ENCODE measurements at places on chromosomes 3 and 15.
A peak's percentile ranks its signal among the peaks of the same experiment; 100 is the strongest.

GRCh38 chr3:183061391-183062172, 37.7 kb downstream of the MCCC1 start:
- DNase-seq = no peak

GRCh38 chr15:65132878-65133547, 595 bp downstream of the PDCD7 start:
- peak; percentile 29 for DNase-seq

- DNase-seq = no peak
Measured at GRCh38 chr15:80803580-80804525, 24.7 kb downstream of the CEMIP start.

GRCh38 chr15:68206711-68207151, 1.6 kb upstream of the CALML4 start:
- DNase-seq = no peak

DNA sequence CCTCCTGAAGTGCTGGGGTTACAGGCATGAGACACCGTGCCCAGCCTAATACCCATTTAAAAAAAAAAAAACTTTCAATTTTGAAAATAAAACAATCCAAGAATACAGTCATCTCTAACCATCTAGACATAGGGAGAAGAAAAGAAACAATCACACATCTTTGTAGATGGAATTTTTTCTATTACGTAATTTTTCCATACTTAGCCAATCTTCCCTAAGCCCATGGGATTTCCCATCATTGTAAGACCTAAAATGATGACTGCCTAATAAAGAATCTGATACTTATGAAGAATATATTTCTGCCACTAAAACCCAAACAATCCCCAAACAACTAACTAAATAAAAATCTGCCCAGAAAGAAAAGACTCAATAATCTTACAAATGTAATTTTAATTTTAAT, 88.7 kb downstream of the CBLB start:
- no peak for DNase-seq

- no peak for DNase-seq
Measured at GRCh38 chr3:39960515-39961191, 151.2 kb downstream of the MYRIP start.

DNA sequence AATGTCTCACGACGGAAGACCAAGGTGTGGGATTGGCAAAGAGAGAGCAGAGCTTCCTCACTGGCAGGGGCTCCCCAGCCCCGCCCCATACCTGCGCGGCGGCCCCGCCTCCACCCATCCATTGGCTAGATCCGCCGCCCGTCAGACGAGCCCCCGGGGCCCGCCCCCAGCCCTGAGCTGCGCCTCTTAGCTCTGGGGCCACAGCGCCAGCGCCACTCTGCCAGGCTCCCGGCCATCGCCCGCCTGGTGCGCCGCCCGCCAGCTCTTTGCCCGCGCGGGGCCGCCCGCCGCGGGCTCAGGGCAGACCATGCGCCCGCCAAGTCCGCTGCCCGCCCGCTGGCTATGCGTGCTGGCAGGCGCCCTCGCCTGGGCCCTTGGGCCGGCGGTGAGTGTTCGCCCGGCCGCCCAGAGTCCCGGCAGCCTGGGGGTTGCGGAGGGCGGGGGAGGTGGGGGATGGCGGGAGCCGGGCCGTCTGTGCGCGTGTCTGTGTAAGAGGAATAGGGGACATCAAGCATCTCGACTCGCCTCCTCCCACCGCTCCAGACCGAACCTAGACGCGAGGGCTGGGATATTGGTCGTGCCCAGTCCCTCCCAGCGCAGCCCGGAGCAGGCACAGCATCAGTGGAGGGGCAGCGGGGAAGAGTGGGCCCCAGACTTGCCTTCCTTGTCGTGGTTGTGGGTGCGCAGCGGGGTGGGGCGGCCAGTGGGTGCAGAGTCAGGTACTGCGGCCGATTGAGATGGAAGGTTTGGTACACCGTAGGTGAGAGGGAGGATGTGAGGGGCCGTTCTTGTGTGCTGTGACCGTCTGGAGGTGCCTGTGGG, at the start of gene VIPR1:
Gene VIPR1, plus strand, starts transcription at position 215 of the 822 bp plus-strand sequence. Its CDS starts 93 bp downstream, at position 308.
- DNase-seq = peak; percentile 85

- no peak for DNase-seq
Measured at GRCh38 chr3:71356265-71356664, 227.3 kb downstream of the FOXP1 start.

GRCh38 chr3:133644768-133645167, 17.0 kb downstream of the TOPBP1 start:
- no peak for DNase-seq

DNA sequence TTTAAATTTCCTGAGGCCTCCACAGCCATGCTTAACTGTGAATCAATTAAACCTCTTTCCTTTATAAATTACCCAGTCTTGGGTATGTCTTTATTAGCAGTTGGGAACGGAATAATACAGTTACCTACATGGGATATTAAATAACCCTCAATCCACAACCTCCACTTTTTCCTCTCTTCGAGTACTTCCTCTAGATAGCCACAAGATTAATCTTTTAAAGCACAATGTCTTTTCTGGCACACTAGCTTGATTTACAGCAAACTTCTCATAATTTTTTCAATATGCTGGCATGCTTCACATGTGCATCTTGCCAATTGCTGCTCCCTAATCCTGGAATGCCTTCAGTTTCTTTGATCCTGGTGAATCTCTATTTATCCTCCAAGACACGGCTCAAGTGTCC, 92.2 kb downstream of the P2RY1 start:
- no peak for DNase-seq

GRCh38 chr15:92914768-92915221, 14.7 kb downstream of the CHD2 start:
- DNase-seq = no peak

- no peak for DNase-seq
Measured at GRCh38 chr15:69871511-69872134, 226.1 kb downstream of the TLE3 start.

GRCh38 chr3:46481636-46482035, 16.1 kb upstream of the RTP3 start:
- no peak for DNase-seq

DNA sequence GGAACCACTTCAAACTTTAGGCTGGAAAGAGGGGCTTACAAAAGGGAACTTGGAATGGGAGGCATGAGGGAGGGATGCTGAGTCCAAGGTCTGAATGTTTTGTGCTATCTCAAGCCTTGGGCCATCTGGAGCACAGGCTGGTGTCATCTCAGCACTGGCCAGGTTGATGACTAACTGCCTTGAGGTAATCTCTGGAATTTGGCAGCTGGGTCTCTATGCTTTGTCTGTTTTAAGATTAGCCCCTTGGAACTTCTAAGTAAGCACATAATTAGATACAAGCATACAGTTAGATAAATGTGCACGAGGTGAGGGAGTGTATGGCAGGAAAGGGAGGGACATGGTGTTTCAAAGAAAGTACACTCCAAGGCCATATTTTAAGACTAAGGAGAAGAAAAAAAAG, 252.4 kb upstream of the CCDC54 start:
- DNase-seq = no peak

DNA sequence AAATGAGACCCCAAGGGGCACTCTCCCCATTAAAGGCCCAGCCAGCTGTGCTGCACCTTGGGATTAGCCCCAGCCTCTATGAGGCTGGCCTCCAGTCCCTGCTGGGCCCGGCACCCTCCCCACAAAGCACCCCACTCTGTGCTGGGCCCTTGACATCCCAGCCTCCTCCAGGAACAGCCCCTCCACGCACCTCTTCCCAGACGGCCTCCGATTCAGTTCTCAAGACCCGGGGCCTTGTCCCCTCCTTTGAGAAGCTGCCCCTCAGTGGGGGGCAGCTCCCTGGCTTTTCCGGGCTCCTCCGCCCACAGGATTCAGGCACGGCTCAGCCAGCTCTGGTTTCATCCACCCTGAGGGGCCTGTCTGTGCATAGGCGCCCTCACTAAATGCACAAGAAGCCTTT, 144.1 kb downstream of the LRRK1 start:
- DNase-seq = no peak

DNA sequence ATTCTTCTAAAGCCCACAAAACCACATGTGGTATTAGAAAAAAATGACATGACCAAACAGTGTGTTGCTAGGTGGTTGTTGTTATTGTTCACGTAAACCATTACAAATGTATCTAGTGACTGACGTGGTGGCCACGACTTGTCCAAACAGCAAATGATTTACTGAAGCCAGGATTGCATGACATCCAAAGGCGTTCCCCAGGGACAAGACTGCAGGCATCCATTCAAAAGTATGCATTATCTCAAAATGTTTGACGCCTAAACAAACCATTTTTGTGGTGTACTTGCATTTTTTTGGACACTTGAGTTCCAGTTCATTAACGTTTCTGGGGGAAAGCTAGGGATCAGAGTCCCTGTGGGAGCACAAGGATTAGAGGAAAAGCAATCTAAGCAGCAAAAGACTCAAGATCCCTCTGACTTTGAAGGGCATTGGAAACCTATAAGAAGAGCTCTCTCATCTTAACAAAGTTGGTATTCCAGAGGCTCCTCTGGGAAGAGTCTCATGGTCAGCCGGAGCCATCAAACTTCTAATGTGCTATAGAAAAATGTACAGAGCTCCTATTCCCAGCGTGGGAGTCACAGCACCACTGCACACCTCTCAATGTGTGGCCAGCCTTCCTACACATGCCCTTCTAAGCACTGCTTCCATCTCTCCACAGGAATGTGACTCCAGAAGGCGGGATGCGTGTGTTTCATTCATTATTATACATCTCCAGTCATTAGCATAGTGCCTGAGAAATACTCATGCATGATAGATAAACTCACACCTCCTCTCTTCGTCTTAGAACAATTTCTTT, 62.9 kb downstream of the FBN1 start:
- no peak for DNase-seq

GRCh38 chr3:197181741-197182140, 116.7 kb downstream of the DLG1 start:
- DNase-seq = no peak

GRCh38 chr3:123163141-123163540, 38.6 kb upstream of the SEC22A start:
- DNase-seq = no peak

GRCh38 chr3:194296454-194297263, 54.5 kb downstream of the CPN2 start:
- no peak for DNase-seq

- DNase-seq = no peak
Measured at GRCh38 chr15:40731034-40731433, 24.0 kb downstream of the RMDN3 start.

DNA sequence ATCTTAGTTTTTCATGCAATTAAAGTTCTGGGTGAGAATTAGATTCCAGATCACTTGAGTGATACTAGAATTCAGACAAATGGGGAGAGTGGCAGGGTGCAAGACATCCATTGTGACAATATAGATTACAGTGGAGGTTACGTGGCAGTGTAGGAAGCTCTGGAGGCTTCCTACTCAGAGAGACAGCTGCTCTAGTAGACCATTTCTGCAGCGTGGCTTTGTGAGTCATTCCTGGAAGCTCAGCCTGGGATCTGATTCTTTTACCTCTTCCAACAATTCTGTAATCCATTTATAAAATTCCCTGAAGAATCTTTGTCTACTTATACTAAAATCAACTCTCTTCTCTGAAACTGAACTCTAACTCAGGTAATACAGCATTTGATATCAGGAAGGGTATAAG, 90.4 kb upstream of the ASB14 start:
- DNase-seq = no peak
